ENCODE measurements at places on chromosomes 13 and 19.

- DNase-seq, result no peak
Observed at GRCh38 chr13:51255556-51255955, 33.4 kb downstream of the FAM124A start.

- no peak for DNase-seq
Observed at GRCh38 chr19:5953680-5954213, 24.2 kb downstream of the RANBP3 start.

DNA sequence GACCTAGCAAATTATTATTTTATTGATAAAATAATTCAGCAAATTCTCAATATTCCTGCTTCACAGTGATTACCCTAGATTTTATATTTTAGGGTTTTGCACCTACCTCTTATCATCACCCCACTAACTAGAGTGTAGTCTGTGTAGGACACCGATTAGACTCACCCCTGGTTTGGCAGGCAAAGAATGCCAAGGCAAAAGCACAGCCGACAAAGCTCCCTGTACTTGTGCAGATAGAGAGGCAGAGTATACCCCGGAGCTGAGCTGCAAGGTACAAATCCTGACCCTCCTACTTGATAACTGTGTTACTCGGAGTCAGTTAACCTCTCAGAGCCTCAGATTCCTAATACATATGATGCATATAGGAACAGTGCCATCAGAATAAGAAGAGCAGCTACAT lies 225.7 kb downstream of the ENOX1 start:
- no peak for DNase-seq

DNA sequence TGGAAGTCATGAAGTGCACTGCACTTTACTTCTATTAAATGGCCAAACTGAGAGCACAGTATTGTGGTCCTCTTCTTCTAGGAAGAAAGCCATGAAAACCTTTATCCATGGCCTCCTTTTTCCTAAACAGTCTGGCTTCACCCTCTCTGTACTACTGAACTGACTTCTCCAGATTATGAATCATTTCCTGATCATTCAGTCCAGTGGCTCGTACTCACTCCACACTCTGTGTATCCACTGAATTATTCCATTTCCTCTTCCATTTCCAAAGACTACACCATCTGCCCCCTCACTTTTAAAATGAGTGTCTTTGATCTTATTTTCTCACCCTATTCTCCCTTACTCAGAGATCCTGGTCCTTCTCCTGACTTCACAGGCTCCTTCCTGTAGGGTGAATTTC lies 29.7 kb upstream of the FREM2 start:
- no peak for DNase-seq

DNA sequence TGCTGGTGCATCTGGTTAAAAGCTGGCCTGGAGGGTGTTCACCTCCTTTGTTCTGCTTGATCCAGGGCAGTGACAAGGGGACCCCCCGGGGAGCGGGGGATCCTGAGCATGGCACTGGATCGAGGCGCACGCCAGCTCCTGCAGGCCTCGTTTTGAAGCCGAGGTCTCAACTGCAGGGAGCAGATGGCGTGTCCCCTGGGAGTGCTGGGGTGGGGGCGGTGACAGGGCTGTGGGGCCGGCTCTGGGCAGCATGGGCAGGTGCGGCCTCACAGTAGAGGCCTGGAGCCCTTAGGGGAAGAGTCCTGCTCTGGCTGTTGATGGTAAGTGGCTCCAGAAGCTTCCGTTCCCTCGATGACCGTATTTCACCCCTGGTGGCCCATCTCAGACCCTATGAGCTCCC lies 51.8 kb downstream of the CRTC1 start:
- DNase-seq, result no peak

- no peak for DNase-seq
Observed at GRCh38 chr19:14686411-14686810, 3.4 kb upstream of the ZNF333 start.

GRCh38 chr19:49396738-49397505 lies 8.9 kb downstream of the KASH5 start:
- DNase-seq, result no peak

GRCh38 chr19:55626350-55626749 lies 2.0 kb upstream of the ZNF784 start:
- DNase-seq, result no peak

DNA sequence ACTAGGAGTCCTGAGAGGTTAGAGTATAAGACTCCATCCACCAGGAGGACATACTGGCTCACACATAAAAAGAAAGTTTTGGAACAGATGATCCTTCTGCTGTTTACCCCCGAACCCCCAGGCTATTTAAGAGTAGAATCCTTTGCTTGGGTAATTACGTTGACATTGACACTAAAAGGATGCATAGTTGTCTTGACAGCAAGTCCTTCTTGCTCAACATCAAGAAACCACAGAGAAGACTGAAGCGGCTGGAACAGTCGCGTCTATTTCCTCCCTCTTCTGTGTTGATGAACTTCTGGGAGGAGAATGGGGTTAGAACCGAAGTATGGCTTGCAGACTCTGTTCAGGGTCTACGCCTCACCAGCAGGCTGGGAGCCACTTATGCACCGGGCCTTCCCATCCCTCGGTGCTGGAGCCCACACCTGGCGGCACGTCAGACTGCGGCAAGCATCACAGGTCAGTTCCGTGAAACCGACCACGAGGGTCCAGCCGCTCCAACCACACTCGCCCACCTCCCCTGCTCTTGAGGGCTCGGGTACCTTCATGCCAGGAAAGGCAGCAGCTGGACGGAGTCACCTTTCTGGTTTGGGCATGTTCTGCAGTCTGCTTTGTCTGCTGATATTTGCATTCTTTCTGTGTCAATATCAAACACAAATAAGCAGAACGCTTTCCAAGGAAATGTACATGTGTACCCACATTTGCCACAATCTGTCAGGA lies 42.4 kb upstream of the RANBP3 start:
- DNase-seq, result no peak

- DNase-seq, result no peak
Observed at GRCh38 chr19:49499030-49499670, 2.9 kb downstream of the RPS11 start.

GRCh38 chr19:29193155-29193554 lies 19.8 kb downstream of the UQCRFS1 start:
- no peak for DNase-seq

- DNase-seq, result no peak
Observed at GRCh38 chr19:9060564-9061340, 26.1 kb upstream of the OR1M1 start.

GRCh38 chr19:46256855-46257254 lies 27.3 kb downstream of the IGFL1 start:
- no peak for DNase-seq

DNA sequence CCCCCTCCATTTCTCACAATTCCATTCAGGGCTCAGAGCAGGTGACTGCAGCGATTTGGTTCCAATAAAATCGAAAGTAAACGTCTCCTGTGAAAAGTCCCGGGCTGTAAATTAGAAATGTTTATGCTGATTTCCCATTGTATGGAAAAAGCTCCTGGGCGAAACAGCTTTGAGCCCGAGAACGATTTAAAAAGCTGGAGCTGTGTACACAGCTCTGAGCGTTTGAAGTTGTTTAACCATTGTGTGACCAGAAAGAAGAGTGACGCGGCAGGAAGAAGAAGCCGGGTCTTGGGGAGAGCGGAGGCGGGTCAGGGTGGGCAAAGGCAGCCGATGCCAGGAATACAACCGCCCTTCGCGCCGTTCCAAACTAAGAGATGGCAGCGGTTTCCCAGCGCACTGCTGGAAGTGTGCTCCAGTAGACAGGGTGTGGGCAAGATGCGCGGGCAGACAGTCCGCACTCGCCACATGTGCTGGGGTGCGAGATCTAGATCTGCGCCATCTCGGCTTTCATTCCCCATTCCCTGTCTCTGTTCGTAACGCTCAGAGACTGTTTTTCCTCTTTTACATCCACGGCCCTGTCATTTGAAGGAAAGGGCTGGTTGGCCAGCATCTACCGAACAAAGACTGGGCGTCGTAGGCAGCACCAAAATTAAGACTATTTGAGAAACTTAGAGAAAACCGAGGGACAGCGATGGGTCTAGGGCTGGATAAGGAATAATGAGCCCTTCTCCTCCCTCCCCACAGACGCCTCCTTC lies 960 bp upstream of the GSX1 start:
- DNase-seq, result no peak

- DNase-seq, result no peak
Observed at GRCh38 chr13:105735281-105735680, 800.2 kb downstream of the EFNB2 start.

DNA sequence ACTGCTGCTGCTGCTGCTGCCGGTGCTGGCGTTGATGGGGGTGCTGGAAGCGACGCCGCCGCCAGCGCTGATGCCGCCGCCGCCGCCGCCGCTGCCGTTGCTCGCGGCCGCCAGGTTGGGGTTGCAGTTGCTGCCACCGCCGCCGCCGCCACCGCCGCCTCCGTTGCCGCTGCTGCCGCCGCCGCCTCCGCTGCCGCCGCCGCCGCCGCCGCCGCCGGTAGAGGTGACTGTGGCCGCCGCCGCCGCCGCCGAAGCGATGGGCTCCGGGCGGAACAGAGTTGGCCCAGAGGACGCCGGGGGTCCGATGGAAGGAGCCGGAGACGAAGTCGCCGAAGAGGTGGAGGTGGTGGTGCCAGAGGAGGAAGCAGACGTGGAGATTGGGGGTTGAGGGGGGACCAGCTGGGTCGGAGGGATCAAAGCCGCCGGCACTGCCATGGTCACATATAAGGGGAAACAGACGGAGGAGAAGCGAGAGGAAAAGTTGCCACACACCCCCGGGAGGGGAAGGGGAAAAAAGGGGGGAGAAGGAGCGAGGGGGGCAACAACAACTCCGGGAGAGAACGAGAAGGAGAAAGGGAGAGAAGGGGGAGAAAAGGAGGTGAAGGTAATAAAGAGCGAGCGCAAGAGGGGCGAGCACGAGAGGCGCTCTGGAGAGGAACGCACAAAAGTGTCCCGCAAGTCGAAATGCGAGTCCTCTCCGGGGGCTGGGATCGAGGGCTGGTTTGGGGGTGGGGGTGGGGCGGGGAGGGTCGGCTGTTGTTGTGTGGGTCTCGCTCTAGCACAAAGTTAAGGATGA lies 471 bp downstream of the DACH1 start:
- DNase-seq, result peak; percentile 13

DNA sequence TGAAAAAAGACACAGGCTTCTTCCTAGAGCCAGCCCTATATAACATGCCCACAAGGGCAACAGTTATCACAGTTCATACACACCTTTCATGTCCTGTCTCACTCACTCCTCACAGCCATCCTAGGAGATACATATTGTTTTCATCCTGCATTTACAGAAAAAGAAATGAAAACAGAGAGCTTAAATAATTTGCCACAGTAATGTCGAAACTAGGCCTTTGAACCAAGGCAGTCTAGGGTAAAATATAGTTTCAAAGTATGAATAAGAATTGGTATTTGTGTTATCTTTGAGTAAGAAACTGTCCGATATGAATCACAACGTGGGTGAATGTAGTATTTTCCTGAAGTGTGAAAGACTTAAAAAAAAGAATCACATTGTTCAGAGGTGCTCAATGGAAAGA lies 26.8 kb downstream of the CLDN10 start:
- DNase-seq, result peak; percentile 22

DNA sequence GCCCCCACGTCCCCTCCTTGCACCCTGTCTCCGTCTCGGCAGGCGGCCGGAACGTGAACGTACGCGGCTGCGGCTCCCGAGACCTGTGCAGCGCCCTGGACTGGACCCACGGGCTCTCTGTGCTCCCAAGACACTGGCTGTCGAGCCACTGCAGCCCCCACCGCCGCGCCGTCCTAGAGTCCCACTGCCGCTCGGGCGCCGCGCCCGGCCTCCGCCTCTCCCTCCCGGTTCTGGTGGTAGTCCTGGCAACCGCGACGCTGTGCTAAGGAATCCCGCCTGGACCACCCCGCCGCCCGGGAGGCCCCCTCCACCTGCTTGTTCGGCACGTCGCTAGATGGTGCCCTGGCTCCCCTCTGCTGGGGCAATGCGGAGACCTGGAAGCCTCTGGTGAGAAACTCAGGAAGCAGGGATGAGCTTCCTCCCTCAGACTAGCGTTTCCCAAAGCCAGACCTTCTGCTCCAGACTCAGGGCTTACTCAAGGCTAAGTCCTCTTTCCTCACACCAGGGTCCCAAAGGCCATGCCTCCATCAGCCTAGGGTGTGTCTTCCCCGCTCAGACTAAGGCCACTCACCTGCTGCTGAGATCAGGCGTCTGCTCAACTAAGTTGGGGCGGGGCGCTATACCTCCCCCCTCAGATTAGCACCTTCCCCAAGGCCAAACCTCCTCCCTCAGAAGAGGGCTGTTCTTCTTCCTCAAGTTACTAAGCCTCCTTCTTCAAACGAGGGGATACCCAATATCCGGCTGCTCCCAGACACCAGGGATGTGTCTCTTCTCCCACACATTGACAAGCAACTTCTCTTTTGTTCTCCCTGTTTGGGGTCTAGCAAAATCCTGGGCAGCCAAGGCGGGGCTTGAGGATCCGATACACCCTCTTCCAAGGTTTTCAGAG lies 16.1 kb upstream of the IRGC start:
- no peak for DNase-seq

GRCh38 chr19:33562636-33563035 lies 41.0 kb upstream of the PEPD start:
- no peak for DNase-seq

GRCh38 chr13:52194184-52194868 lies 34.9 kb upstream of the NEK3 start:
- DNase-seq, result peak; percentile 86

DNA sequence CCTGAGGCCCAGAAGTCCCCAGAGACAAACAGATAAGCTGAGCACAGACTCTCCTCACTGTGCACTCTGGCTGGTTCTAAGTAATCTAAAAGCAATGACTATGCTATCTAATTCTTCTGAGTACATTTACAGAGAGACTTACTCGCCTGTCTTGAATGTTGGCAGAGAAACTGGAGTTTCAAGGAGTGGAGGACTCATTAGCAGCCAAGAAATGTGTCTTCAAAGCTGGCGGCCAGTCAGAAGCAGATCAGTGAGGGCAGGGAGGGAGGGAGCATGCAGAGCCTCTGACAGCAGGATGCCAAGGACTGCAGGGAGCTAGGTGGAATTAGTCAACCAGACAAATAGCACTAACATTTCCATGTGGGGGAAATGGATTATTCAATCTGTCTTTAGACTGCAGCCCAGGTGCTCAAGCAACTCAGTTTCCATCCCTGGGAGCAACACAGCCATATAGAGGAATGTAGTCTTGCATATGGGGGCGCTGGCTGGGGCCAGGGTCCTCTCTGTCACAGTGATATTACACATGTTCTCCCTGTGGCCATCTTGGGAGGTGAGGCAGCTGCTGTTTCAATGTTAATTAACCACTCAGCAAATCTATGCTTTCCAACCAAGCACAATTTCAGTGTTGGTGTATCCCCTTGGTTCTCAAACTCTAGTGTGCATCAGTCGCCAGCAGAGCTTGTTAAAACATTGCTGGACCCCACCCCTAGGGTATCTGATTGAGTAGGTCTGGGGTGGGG lies 97.9 kb downstream of the CCNA1 start:
- DNase-seq, result no peak

Data from GM10248 (cell line).